ENCODE measurements at places on chromosomes 12 and 14. TPM values are rescaled to one million over a fixed set of nuclear protein-coding genes. Genes with fewer than 3 reads are reported as not detected.

The ARHGAP9 gene
- 32.5 TPM for total RNA-seq

- no peak for DNase-seq
Observed at GRCh38 chr12:69932154-69932553, 107.1 kb downstream of the MYRFL start.

GRCh38 chr14:32336702-32337101 is 7.6 kb downstream of the AKAP6 start:
- DNase-seq, result no peak

GRCh38 chr14:65790172-65790815 is 377.8 kb downstream of the FUT8 start:
- DNase-seq, result no peak

DNA sequence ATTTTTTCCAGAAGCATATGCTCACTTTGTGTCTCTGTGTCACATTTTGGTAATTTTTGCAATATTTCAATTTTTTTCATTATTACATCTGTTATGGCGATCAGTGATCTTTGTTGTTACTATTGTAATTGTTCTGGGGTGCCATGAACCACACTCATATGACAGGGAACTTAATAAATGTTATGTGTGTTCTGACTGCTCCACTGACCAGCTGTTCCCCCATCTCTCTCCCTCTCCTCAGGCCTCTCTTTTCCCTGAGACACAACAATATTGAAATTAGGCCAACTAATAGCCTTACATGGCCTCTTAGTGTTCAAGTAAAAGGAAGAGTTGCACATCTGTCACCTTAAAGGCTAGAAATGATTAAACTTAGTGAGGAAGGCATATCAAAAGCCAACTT is 46.0 kb downstream of the SCN8A start:
- DNase-seq, result no peak

Measured in thoracic aorta (tissue), 2 donors.